ENCODE measurements at places on chromosomes 1 and 21.

GRCh38 chr1:30250984-30251850 lies 472.2 kb downstream of the MATN1 start:
- no peak for DNase-seq

DNA sequence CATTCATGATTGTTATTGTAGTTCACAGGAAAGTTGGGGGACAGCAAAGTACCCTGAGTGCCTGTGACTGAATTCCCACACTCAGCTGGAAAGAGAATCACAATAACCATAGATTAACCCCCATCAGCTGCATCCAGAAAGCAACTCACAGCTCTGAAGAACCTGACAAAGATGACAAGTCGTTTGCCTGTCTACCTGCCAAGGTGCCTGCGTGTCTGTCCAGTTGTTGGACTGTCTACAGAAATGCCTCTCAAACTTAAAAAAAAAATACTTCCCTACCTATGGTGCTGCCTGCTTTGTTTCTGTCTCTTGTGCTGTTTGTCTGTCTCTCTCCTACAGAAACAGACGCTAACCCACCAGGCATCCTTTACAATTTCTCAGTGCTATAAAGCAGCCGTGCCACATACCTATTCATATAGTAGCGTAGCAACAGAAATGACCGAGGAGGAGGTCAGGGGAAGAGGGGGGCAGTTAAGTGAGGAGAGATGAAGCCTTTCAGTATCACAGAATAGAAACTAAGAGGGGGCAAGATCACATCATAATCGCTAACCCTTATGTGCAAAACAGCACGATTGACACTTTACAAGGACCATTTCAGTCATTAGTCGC lies 154.6 kb upstream of the HMGB4 start:
- DNase-seq: no peak

DNA sequence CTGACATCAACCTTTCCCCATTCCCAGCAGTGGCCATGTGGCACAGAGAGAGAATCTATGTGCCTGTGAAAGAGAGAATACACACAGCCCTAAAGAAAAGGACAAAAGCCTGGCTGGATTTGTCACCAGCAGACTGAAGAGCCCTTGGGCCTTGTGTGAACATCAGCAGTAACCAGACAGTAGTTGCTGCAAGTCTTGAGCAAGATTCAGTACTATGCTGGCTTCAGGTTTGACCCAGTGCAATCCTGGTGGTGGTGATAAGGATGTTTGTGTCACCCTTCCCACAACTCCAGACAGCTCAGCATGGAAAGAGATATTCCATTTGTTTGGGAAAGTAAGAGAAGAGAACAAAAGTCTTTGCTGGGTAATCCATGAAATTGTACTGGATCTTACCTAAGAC lies 28.4 kb upstream of the GBP6 start:
- no peak for DNase-seq

- DNase-seq: no peak
Measured at GRCh38 chr21:44455524-44456213, 359 bp downstream of the LRRC3 start.

- DNase-seq: no peak
Measured at GRCh38 chr1:4969556-4970129, 315.2 kb downstream of the AJAP1 start.

- peak; percentile 96 for DNase-seq
Measured at GRCh38 chr1:162973381-162973795, 95.8 kb upstream of the RGS4 start.

DNA sequence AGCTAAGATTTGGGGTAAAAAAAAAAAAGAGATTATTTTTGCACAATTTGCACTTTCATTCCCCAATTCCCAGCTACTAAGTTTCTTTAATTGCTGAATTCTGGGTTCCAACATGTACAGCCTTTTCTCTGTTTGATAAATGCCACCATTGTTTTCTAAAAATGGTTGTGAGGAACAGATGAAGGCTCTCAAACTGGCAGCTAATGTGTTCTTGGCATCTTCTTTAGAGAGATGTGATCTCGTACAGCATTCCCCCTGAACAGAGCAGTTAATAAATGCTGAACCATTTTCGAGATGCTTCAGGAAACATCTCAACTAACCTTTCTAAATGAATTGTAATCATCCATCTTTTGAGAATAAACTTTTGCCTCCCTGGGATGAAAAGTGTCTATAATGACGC lies 107.9 kb upstream of the DYNLT5 start:
- DNase-seq: no peak

GRCh38 chr1:210758761-210759160 lies 375.2 kb downstream of the KCNH1 start:
- DNase-seq: peak; percentile 29

DNA sequence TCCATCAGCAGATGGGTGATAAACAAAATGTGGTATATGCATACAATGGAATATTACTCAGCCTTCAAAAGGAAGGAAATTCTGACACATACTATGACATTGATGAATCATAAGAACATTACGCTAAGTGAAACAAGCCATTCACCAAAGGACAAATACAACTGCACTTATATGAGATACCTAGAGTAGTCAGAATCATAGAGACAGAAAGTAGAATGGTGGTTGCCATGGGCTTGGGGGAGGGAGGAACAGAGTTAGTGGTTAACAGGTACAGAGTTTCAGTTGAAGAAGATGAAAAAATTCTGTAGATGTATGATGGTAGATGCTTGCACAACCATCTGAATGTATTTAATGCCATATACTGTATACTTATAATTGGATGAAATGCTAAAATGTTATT lies 39.1 kb upstream of the KCNK2 start:
- no peak for DNase-seq

- DNase-seq: no peak
Measured at GRCh38 chr1:93675271-93675670, 6.4 kb downstream of the BCAR3 start.

- peak; percentile 95 for DNase-seq
Measured at GRCh38 chr1:171220081-171220420, 28.2 kb upstream of the FMO1 start.

GRCh38 chr1:234772345-234773147 lies 162.6 kb upstream of the IRF2BP2 start:
- DNase-seq: peak; percentile 99

DNA sequence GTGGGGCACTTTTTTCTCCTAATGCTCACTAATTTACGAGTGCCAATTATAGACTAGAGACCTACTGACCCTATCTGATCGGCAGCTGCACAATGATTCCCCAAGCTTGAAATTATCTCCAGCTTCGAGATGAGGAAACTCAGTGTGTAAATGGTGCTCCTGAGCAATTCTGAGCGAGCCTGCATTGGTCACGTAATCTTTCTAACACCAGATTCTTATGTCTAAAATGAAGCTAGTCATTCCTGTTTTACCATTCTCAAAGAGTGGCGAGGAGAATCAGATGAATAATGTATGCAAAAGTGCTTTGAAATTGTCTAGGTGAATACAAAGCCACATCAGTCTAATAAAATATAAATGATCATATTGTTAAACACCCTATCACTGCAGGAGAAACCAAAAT lies 318.1 kb upstream of the FAM78B start:
- no peak for DNase-seq

GRCh38 chr21:45438391-45439145 lies 33.6 kb downstream of the COL18A1 start:
- no peak for DNase-seq

DNA sequence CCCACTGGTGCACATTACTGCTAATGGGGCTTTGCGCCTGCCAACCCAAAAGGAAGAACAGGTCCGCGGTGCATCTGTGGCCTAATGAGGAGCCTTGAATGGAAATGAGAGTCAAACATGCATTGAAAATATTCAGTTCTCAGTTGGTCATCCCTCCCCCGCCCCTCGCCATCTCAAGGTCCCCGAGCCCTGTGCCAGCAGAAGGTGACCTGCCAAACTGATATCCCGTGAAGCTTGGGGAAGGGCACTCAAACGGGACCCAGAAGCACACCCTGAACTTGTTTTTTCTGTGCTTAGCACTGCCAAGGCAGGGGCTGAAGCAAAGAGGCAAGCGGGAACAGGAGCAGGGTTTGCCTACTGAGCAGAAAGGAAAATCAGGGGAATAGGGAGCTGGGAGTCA lies 67.9 kb upstream of the ZNF648 start:
- no peak for DNase-seq

DNA sequence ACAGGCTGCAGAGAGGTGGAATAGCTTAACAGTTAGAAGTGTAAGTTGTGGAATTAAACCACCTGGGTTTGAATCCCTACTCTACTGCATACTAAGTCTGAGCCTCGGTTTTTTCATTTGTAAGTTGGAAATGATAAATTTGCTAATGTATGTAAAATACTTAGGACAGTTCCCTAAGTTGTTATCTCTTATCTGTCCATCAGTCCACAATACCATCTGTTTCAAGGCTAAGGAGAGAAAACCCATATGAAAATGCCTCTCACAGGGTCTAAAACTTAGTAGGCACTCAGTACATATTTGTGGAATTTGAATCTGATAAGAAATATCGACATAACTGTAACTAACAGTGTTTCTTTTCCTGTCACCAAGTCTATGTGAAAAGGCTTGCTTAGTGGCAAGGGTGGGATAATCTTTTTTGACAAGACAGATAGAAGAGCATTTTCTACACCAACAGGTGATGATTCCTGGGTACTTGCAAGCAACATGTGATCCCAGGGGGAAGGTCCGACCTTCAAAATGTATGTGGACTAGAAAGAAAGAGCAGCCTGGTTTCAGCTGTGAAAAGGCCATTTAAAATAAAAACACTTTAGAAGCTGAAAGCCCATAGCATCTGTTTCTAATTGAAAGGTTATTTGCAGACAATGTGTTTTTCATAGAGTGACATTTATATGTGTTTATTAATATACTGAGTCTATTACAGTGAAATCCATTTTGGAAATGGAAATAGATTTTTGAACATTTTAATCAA lies 202.9 kb downstream of the HHAT start:
- no peak for DNase-seq

GRCh38 chr1:43488165-43488564 lies 34.4 kb upstream of the HYI start:
- no peak for DNase-seq

DNA sequence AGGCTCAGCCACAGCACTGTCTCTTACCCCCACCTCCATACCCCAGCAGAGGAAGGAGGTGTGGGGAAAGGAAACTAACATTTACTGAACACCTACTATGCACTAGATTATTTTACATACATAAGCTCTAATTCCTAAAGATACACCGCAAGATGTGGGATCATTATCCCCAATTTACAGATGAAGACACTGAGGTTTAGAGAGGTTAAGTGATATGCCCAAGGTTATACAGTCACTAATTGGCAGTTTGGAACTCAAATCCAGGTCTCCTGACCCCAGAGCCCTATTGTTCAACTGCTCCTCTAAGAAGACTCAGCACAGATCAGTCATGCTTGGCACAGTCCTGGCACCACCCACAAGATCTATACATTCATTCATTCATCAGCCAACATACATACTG lies 3.7 kb upstream of the TENT5B start:
- no peak for DNase-seq

DNA sequence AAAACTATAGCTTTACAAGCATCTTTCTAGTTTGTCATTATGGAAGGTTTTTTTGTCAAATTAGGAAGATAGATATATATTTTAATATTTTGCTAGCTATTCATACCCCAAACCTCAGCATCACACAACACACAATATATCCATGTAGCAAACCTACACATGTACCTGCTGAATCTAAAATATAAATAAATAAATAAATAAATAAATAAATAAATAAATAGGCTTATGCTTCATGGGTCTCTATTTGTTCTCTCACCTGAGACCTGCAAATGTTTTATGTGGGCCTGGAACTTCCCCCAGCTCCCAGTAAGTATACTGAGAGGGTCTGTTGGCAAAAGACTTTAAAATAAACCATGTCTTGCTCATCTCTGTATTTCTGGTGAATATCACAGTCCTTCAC lies 147.4 kb upstream of the BEND5 start:
- DNase-seq: no peak

DNA sequence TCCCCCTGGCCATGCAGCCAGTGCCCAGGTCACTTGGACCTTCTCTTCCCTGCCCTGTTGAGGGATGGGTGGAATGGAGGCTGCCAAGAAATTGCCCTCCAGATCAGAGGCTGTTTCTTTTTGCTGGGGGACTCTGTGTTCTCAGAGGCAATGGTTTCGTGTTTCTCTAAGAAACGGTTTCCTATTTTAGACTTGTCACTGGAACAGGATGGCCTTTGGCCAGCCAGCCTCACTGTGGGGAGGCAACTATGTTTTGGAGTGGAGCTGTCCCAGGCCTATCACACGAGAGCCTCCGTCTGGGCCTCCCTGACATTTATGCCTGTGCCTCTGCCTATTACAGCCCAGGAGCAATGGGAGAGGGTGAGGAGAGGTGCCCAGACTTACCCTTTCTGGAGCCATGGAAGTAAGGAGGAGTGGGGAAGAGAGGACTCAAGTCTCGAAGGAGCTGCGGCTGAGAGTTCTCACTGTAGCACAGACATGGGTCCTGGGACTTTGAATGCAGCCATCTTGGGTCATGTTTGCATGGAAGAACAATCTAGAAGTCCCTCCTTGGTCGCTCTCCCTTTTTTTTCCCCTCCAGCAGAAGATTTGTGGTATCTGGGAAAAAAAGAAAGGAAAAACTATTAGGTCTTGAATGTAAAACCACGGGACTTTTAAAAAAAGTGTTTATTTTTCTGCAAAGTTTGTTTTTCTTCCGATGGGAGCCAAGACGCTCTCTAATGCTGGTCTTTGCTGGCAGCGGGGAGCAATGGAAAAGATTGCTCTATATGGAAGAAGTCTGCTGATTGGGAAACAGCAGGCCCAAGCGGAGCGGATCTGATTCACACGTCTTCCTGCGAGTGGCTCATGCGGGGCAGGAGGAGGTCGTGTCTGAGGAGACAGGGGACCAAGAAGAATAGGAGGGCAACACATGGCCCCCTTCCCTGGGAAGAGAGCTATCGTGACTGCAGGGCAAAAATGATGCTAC lies 219.2 kb downstream of the FOXD2 start:
- peak; percentile 18 for DNase-seq

DNA sequence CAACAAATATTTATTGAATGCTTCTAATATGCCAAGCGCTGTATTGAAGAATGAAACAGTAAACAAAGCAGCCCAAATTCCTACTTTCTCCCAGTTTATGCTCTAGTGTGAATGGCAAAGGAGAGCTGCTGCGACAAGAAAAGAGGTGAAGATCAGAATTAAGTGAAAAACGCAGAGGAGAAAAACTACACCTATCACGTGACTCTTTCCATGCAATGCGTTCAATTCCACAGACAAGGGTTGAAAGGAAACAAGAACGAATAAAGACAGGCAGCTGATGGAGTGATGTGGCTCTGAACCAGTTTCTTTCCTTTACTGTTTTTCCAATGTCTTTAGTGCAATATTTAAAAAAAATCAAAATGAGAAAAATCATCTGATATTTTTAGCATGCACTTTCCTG lies 23.6 kb downstream of the MT1HL1 start:
- no peak for DNase-seq

- no peak for DNase-seq
Measured at GRCh38 chr1:41804176-41804575, 114.5 kb downstream of the HIVEP3 start.

DNA sequence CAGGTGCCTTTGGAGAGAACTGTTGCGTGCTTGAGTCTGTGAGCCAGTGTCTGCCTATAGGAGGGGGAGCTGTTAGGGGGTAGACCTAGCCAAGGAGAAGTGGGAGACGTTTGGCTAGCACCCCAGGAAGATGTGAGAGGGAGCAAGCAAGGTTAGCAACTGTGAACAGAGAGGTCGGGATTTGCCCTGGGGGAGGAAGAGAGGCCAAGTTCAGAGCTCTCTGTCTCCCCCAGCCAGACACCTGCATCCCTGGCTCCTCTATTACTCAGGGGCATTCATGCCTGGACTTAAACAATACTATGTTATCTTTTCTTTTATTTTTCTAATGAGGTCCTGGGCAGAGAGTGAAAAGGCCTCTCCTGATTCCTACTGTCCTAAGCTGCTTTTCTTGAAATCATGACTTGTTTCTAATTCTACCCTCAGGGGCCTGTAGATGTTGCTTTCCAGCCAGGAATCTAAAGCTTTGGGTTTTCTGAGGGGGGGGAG lies 2.4 kb downstream of the BTG2 start:
- no peak for DNase-seq
